NCI-H1417 treated with DMSO at 0.1 percent for 48 hours (cell line): ENCODE measurements at places on chromosomes 4 and X.

- DNase-seq: no peak
Measured at GRCh38 chrX:24339911-24340310, 20.5 kb upstream of the SUPT20HL1 start.

DNA sequence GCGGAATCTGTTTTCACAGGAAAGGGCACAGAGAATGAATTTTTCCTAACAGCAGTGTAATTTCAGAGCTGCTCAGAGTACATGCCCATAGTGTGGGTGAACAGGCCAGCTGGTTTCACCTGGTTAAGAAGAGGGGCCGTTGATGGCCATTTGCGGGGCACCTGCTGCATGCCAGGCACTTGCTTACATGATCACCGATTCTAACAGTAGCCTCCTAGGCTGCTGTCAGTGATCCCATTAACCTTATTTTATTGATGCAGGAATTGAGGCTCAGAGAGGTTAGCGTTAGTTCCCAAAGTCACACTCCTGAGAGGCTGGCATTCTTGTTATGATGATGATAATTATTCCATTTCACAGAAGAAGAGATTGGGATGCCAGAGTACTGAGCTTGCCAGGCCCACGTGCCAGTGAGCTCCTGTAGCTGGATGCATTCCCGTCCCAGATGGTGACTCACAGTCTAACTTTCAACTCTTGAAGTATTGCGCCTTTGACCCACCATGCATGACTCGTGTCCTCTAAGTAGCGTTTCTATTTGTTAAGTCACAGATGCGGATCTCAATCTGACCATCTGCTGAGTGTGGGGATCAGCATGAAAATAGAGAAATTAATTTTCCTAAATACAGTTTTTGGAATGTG lies 76.5 kb downstream of the PSAPL1 start:
- DNase-seq: no peak

- DNase-seq: no peak
Measured at GRCh38 chr4:31236020-31236638, 516.0 kb downstream of the PCDH7 start.

DNA sequence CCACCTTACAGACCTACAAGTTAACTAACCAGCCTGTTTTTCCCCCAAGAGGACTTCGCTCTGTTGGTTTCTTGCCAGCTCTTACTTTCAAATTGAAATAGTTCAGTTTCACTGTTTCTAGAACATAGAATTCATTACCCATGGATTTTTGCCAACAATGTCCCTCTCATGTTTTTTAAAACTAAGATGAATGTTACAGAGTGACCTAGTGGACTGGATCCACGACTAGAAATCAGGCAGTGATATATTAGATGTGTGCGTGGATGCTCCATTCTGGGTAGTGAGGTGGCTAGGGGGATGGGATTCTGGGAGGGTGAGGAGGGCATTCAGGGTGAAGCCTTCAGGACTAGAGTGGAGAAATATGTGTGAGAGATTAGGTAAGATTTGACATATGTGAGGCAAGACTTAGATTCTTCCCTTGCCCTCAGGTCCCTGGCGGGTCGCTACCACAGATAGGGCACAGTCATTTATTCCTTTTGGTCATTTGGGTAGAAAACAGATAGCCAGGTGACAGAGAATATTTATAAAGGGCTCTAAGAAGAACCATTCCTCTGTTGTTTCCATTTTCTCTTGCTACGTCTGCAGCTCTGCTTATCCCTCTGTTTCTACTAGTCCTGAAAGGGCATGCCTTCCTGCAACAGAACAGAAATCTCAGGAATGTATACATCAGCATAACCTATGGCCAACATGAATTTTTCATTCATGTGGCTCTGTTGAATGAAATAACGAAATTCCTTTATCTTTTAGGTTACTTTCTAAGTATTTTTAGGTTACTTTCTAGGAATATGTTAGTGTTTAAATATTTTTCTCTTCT lies 15.4 kb upstream of the JADE1 start:
- DNase-seq: no peak
